Left lung (tissue), 14 donors: ENCODE measurements at places on chromosomes 12 and 14.

DNA sequence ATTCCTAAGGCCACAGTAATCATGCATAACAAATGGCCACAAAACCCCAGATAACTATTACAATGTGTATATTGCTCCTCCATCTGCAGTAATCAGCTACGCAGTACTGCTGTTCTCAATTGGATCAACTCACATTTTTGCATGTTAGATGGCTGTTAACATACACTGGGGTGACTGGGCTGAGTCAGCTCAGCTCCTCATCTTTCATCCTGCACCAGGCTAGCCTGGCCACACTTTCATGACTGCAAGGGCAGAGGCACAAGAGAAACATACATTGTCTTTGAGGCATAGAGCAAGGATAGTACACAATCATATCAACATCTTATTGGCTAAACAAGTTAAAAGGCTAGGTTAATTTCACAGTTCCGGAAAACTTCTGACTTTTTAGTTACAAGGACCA lies 306.6 kb downstream of the SLC6A15 start:
- no peak for DNase-seq

- no peak for DNase-seq
Measured at GRCh38 chr12:28114488-28114887, 75.8 kb upstream of the CCDC91 start.

DNA sequence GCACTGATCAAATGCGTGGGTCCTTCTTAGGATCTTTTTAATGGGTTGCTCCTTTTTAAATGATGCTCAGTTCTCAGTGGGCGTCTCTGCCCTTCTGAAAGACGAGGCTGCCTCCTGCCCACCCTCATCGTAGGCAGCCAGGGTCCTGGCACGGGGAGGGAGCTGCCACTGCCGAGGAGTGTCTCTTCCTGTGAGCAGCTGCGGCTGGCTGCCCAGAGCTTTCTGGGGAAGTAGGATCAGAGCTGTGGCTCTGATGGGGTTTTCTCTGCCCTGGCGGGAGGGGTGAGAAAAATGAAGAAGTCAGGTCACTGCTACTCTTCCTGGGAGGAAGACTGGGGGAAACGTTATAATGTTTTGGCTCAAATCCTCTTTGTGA lies 31.1 kb upstream of the BEGAIN start:
- no peak for DNase-seq

GRCh38 chr12:43758247-43758727 lies 303 bp downstream of the PUS7L start:
- peak; percentile 47 for DNase-seq

DNA sequence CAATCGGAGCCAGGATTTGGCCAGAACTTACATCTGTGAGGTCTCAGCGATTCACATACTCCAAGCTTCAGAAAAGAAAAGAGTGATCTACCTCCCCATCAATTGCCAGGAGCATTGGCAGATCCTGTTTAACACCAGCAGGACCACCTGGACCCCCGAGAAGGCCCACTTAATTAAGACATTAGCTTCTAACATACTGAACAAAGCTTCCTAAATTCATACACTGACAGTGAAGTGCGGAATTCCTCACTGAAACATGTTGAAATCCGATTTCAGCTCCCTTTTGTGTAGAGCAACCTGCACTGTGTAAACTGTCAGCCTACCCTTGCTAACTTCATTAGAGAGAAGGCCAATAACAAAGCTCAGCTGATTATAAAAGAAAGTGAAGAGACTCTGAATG lies 274.0 kb downstream of the NOVA1 start:
- no peak for DNase-seq

GRCh38 chr14:97331526-97331925 lies 534.3 kb downstream of the VRK1 start:
- no peak for DNase-seq

- DNase-seq, result no peak
Measured at GRCh38 chr12:48334808-48335207, 15.9 kb downstream of the ZNF641 start.

DNA sequence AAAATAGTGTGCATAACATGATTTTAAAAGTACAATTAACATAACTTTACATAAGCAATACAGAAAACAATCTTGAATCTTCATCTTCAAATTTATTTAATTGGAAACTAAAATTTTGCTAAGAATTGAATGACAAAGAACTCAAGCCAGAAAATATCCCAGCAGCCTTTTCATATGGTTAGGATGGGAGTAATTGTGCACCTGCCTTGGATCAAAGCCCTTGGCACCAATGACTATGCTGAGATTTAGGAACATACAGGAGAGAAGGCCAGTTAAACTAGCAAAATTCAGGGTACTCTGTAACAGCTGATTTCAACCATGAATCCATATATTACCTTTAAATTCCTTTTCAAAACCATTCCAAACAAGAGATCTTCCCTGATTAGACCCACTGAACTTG lies 5.8 kb downstream of the KERA start:
- DNase-seq, result no peak

DNA sequence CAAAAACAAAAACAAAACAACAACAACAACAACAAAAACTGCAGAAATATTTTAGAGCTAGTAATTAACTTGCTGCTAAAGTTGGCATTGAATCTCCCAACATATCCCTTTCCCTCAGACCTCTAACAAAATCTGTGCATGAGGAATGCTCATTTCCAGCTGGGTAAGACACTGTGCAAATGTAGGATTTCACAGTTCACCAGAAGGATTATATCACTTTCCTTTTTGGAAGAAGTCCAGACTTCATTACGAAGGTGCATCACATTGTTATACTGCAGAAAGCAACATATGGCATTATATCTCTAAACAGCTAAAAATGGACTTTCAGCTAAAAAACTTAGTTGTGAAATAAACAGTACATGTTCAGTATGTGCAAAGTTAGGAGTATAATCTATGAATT lies 341.8 kb downstream of the FSCB start:
- DNase-seq, result peak; percentile 8

DNA sequence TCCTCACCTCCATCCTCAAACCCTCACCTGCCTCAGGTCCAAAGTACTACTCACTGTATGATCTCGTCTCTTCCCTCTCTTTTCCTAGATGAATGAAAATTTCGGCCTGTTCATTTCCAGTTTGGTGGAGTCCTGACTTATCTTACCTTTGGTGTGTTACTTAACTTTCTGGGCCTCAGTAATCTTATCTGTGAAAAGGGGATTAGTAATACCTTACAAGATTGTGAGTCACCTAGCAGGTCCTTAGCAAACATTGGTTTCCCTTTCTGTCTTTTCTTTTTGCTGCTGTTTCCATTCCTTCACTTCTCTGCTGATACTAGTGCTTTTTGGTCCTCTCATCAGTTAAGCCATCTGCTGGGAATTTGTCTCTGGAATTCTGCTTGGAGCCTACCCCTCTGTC lies 52.8 kb downstream of the AKAP6 start:
- no peak for DNase-seq

- DNase-seq, result no peak
Measured at GRCh38 chr12:15547063-15547462, 224.8 kb downstream of the PTPRO start.

DNA sequence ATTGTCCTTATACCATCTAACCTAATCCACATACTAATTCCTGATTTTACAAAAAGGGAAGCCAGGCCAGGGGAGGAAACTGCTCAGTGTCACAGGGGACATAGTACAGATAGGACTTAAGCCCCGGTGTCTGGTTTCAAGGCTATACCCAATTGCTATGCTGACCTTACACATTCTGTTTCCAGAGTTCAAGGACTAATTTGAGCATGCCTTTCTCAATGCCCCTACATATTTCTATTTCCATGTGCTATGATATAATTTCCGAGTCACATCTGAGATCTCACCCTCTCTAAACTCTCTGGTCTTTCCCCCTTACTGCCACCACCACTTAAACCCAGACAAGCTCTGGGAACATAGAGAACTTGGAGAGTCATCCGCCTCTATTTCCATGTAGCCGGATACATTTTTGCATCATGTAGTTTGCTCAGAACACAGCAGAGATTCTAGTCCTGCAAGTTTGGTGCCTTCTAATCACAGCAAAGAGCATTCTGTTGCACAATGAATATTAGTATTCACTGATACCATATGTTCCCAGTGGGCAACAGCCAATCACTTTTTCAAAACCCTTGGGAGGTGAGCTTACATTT lies 34.2 kb downstream of the PPM1H start:
- DNase-seq, result no peak

DNA sequence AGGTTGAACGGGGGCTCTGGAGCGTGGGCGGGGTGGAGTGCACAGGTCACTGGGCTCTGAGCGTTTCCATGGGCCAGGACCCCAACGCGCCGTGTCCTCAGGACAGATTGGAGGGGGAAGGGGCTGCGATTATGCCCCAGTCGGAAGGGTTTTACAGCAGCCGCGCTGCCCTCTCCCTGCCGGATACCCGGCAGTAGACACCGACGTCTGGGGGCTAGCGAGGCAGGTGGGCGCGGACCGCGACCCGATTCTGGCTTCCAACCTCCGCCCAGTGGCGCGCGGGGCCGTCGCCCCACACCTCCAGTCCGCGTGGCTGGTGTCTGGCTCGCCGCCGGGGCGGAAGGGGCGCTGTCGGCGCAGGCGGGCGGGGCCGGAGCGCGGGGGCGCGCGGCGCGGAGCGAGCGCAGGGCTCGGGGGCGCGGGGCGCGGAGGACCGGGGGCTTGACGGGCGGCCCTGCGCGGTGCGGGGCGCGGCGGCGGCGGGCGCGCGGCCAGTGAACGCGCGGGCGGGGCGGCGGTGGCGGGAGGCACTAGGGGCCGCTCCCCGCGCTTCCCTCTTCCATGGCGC lies 2.4 kb upstream of the KIF26A start:
- DNase-seq, result no peak

DNA sequence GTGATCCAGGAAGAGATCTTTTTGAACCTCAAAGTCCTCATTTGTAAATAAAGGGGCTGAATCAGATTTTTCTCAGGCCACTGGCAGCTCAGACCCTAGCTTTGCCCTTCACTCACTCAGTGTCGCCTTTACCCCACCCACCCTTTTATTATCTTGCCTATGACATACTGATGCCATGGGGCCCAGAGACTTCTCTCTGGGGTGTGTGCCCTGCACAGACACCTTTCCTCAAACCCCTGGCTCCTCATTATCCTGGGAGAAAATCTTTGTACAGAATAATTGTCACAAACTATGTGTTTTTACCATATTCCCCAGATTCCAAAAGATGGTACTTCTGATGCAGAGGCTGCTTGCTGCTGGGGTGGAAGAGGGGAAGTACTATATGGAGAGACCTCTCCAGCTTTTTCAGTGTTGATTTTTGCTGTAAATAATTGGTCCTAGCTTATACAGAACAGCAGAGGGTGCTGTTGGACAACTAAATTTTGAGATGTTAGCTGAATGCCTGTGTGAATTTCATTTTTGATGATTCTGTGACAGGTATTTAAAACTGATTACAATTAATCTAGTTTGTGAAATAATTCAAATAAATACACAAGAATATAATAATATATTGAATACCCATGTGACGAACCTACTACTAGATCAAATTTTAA lies 53.9 kb upstream of the DCD start:
- DNase-seq, result peak; percentile 59

DNA sequence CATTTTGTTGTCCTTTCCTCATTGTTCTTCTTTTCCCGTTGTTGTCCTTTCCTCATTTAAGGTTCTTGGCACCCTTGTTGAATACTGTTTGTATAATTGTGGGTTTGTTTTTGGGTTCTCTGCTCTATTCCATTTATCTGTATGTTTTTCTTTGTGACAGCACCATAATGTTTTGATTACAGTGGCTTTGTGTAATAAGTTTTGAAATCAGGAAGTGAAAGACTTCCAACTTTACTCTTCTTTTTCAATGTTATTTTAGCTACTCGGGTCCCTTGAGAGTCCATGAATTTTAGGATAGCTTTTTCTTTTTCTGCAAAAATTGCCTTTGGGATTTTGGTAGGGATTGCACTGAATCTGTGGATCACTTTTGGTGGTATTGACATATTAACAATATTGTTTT lies 28.1 kb downstream of the ETNK1 start:
- DNase-seq, result no peak

DNA sequence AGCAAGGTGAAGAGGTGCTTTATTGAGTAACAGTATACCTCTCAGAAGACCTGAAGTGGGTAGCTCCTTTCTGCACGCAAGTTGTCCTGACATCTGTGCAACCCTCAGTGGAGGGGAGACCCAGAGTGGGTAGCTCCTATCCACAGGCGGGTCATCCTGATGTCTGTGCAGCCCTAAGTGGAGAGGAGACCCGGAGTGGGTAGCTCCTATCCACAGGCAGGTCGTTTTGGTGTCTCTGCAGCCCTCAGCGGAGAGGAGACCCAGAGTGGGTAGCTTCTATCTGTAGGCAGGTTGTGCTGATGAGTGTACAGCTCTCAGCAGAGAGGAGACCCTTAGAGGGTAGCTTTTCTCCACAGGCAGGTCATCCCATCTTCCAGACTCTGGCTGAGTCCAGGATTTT lies 45.1 kb upstream of the PRPF39 start:
- no peak for DNase-seq

GRCh38 chr14:60064491-60065072 lies 27.1 kb upstream of the PCNX4 start:
- no peak for DNase-seq

- DNase-seq, result no peak
Measured at GRCh38 chr12:59055204-59055860, 135.0 kb upstream of the LRIG3 start.

GRCh38 chr14:51482102-51482501 lies 169.6 kb upstream of the FRMD6 start:
- DNase-seq, result no peak

DNA sequence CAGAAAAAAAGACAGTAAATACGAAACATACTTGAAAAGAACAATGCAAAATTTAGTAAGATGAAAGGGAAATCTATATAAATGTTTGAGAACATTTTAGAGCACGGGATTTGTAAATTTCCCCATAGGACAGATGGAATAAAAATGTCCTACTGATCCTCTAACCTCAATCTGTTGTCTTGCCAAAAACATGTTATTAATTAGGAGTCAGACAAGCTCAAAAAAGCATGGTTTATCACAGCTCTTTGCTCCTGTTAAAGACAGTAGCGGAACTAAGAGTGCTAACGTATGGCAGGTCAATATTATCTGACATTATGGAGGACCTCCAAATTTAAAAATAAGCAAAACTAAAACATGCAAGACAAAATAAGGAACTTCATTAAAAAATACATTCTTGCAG lies 12.9 kb downstream of the GMFB start:
- DNase-seq, result no peak

DNA sequence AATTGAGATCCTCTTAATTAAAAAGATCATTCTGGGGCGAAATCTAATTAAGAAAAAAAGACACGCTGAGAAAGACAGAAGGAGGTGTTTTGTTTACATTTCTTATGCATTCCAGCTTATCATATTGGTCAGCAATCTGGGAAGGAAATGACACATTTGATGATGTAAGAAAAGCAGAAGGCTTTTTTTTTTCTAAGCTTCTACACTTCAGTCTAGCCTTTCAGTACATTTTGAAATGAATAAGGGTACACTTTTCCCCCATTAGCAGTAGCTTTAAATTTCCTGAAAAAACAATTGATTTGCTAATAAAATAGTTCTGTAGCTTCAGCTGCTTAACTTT lies 5.9 kb upstream of the GSC start:
- no peak for DNase-seq

- DNase-seq, result no peak
Measured at GRCh38 chr12:125467363-125467762, 402.1 kb downstream of the AACS start.

GRCh38 chr12:123384994-123385376 lies 1.1 kb downstream of the KMT5A start:
- no peak for DNase-seq
